ENCODE measurements at places on chromosomes 16 and 17.

DNA sequence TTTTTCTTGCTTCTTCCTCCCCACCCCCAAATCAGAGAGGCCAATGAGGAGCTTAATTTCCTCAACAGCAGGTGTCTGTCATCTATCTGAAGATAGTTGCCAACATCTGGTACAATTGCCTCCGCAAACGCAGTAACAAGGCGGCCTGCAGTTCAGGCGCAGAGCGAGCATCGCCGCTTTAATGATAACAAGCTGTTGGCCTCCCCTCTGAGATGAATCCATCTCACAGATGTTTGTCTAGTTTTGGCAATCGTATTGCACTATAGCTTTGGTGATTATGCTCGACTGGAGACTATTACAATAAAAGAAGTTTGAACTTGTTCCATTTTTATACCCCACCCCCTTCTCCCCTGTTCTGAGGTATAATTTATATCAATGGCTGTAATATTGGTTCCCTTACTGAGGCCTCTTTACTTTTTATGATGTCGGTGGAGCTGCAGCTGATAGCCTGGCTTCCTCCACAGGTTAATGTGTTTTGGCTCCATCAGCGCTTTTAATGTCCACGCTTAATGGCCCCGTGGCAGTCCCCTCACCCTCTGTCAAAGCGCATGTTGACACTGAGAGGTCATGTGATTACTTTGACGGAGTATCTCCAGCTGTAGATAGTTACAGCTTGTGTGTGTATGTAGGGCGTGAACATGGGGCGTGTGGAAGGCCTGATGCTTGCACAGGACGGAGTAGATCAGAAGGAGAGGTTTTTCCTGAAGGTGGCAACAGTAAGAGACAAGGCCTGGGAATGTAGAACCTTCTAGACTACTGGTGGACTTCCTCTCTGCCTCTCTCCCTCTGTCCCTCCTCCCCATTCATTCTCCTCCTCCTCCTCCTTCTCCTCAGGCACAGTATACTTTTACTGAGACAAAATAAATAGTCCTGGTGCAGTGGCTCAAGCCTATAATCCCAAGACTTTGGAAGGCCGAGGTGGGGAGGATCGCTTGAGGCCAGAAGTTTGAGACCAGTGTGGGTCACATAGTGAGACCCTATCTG is 164.7 kb downstream of the MSI2 start:
- no peak for DNase-seq

- no peak for DNase-seq
These were observed 7.4 kb downstream of the FOXF1 start for GRCh38 chr16:86517652-86518258.

DNA sequence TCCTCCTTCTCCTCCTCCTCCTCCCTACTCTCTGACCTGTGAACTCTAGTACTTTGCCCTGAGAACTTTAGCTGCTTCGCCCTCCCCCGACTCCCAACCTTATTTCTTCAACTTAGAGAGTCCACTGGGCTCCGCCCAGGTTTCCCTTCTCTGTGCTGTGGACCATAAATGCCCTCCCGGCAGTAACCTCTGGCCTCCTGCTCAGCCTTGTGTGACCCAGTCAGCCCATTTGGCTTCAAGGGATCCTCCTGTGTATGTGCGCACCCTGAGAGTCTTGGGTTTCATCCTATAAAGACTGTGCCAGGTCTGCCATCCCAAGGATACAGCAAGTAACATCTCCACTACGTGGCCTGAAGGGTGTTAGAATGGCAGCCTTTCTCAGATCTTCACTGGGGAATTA is 275.6 kb upstream of the C16orf82 start:
- DNase-seq = no peak

GRCh38 chr16:6081320-6081976 is 983.9 kb upstream of the EEF2KMT start:
- DNase-seq = no peak

DNA sequence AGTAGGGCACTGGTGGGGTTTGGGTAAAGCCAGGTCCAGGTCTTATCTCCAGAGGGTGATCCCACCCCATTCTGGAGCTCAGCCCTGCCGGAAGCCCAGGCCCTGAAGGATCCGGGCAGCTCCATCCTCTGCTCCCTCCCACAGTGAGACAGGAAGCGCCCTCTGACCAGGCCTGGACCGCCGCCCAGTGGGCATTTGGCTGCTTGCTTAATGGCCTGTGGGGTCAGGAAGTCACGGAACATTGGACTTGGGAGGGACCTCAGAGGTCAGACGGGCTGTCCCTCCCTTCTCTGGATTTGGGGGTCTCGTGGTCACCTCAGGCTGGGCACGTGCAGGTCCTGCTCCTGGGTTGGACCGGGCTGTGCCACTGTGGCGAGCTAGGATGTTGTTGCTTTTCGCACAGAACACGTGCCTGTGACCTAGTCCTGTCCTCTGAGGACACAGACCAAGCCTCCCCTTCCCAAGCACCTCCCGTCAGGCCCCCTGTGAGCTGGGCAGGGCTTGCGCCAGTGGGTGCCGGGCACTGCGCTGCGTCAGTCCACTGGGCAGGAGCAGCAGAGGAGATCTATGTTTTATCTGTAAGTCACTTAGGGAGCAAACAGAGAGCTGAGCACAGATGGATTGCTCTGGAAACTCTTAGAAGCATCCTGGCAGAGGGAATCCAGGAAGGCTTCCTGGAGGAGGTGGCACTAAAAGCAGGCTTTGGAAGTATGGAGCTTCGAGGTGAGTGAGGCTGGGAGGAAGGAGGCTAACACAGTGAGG is 49.4 kb upstream of the GSE1 start:
- no peak for DNase-seq

DNA sequence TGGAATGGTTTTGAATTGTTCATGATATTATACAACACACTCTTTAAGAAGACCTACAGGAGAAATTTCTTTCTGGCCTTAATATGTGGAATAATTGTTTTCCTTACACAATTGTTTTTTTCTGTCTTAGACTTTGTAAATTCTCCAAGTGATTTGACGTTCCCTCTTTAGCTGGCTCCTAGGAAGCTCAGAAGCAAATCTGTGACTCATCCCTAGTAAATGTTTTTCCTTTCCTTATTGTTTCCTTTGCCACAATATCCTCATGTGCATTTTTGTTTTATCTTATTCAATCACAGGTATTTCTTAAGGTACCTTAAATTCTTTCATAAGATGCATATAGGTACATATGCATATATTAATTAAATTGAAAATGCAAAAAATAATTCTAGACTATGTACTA is 13.5 kb downstream of the KIAA0753 start:
- DNase-seq = no peak

- no peak for DNase-seq
These were observed 747 bp upstream of the LHX1 start for GRCh38 chr17:36936455-36937000.

- DNase-seq = no peak
These were observed 35.3 kb downstream of the TMEM235 start for GRCh38 chr17:78266771-78267170.

GRCh38 chr16:17777408-17777863 is 306.7 kb upstream of the XYLT1 start:
- DNase-seq = no peak

- DNase-seq = no peak
These were observed 18.6 kb downstream of the HNF1B start for GRCh38 chr17:37726248-37726647.

DNA sequence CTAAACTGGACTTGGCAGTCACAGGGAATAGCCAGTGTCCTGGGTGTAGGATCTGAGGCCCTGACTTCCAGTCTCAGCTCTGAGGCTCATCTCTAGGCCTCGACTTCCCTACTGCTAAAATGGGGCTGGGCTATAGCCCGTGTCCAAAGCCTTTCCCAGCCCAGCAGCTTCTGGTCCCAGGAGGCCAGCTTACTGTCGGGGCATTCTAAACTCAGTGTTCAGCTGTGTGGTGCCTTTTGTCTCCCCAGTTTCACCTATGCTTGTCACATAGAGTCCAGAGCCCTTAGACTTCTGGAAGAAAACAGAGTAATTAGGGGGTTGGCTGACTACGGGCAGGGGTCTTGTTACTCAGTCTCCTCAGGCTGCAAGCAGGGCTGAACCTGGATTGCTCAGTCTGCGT is 94.8 kb downstream of the WSCD1 start:
- no peak for DNase-seq

DNA sequence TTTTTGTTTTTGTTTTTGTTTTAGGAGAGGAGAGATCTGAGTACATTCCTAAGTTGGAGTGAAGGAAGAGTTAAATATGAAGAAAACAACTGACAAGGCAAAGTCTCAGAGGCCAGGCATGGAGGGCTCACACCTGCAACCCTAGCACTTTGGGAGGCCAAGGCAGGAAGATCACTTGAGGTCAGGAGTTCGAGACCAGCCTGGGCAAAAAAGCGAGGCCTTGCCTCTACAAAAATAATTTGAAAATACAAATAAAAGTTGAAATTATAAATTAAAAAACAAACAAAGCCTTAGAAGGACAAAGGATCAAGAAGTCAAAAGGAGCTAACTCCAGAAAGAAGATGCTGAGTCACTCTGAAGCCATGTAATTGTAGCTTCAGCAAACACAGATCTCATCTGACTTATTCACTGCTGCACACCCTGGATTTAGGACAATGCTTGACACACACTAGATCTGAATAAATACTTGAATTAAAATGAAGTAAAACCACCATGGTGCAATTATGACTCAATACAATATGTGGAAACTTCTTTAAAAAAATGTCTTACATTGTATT is 9.1 kb downstream of the CEP20 start:
- DNase-seq = no peak

GRCh38 chr16:82504836-82505235 is 121.9 kb upstream of the CDH13 start:
- DNase-seq = no peak

DNA sequence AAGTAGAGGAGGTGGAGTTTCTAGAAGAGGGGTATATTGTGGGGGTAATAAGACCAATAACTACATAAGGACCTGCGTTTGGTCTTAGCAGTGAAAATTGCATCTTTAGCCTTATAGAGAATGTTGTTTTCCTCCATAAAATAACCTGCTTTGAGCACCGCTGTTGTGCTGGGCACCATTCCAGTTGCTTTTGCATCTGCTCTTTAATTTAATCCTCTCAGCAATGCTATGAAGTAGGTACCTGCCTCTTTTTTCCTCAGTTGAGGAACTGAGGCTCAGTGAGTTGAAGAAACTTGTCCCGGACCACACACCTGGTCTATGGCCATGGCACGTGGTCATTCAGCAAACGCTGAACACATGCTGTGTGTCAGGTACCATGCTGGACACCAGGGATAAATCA is 238.1 kb downstream of the MSI2 start:
- DNase-seq = no peak

GRCh38 chr17:19542247-19542646 is 8.6 kb downstream of the SLC47A1 start:
- no peak for DNase-seq

DNA sequence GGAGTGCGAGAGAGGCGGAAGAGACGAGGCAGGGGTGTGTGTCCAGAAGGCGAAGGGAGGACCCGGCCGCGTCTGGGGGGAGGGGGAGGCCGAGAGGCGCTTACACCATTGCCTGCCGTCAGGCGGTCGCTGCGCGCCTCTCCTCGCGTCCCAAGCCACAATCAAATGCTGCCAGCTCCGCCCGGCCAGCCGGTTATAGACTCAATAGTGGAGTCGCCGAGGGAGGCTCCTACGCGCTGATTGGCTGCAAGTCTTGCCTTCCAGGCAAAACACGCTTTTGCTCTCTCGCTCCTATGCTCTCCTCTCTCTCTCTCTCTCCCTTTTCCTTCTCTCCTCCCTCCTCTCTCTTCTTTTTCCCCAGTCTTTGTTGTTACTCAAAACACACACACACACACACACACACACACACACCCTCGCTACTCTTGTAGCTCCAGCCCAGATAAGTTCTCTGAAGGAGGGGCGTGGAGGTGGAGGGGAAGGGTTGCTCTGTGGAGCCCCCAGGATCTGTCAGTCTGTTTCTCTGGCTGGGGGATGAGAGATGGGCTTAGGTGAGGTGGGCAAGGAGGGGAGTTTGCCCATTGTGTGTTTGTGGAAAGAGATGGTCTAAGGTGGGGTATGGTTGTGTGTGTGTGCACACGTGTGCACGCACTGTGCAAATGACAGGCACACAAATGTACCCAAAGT is at the start of gene DLX3:
Gene DLX3, minus strand, starts transcription at position 170 of the 684 bp plus-strand sequence. CDS start 226 bp downstream, outside the sequence.
- no peak for DNase-seq

- DNase-seq = no peak
These were observed 47.5 kb downstream of the ADCY7 start for GRCh38 chr16:50313596-50314478.

- DNase-seq = peak; percentile 88
These were observed at the start of gene FUS for GRCh38 chr16:31179747-31180459. FUS (plus strand) TSS chr16:31180139; CDS start chr16:31180215, 76 bp downstream.

DNA sequence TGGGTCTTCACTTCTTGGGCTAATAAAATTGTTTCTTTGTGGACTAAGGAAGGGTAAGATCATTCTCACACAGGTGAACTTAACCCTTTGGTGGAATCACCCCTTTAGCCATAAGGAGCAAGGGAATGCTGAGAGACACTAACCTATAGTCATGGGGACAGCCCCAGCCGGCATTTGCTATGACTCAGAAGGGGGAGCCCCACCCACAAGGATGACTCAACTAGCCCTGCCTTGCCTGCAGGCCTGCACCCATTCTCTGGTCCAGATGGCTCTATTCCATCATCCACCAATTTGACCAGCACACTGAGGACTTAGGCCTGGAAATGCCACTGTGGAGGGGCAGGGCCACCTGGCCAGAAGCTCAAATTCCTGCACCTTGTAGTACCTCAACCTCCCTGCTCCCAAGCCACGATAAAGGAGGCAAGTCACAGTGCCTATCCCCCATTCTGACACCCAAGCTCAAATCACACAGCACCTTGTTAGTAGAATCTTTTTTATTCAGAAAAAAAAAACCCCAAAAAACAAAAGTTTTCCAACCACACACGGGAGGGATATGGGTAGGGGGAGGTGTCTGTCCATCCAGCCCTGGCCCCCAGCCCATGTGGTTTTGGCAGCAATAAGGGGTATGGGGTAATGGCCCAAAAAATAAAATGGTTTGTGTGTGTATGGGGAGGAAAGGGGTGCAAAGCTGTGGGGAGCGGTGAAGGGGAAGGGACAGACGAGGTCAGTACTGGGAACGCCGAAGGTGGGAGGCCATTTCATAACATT is 3.0 kb downstream of the PFN1 start:
- DNase-seq = peak; percentile 64

GRCh38 chr17:62111562-62112171 is 46.6 kb upstream of the MED13 start:
- DNase-seq = no peak

- no peak for DNase-seq
These were observed 1.1 kb downstream of the CREBBP start for GRCh38 chr16:3879258-3879886.

DNA sequence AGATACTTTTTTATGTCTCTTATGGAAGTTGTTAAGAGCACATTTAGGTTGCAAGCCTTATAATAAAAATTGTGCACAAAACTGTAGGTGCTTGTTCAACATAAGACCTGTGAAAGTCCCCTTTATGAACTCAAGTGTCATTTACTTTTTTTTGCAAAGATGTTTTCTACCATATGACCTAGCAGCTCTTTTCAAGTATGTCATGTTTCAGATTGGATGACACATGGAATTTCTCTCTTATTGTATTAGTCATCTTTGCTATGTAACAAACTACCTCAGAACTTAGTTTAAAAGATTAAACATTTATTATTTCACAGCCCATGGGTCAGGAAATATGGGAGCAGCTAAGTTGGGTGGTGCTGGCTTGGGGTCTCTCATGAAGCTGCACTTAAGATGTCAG is 57.9 kb downstream of the PHKB start:
- DNase-seq = no peak

Data from T follicular helper cell (primary cell).